ENCODE measurements at places on chromosomes 16 and 17. TPM values are rescaled to one million over a fixed set of nuclear protein-coding genes. Genes with fewer than 3 reads are reported as not detected.

Gene EPN3
- 32.8 TPM for total RNA-seq

Gene CCT6B
- total RNA-seq: 4.8 TPM

Gene KIF19
- total RNA-seq: 1.3 TPM

Gene PNMT
- 1.6 TPM for total RNA-seq

DNA sequence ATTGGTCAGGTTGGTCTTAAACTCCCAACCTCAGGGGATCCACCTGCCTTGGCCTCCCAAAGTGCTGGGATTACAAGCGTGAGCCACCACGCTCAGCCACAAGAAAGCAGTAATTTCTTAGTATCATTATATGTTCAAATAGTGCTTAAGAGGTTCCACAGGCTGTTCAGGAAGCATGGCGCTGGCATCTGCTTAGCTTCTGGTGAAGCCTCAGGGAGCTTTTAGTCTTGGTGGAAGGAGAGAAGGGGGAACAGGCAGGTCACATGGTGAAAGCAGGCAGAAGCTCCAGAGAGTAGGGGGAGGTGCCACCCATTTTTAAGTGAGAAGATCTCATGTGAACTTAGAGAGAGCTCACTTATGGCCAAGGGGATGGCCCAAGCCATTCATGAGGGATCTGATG lies 3.7 kb upstream of the SEC14L1 start:
- H3K27ac ChIP-seq: no peak overlapping the region
- DNase-seq: no peak
- H3K27me3 ChIP-seq: no peaks in the 10 kb centered on the region
- H3K36me3 ChIP-seq: no peaks in the 10 kb centered on the region

GRCh38 chr17:8885967-8886684 lies 18.7 kb upstream of the PIK3R6 start:
- H3K36me3 ChIP-seq: no peaks in the 10 kb centered on the region
- H3K4me3 ChIP-seq: no peak overlapping the region
- H3K27ac ChIP-seq: no peak overlapping the region
- H3K27me3 ChIP-seq: no peaks in the 10 kb centered on the region
- no peaks in the 10 kb centered on the region for H3K4me1 ChIP-seq
- no peak for DNase-seq

DNA sequence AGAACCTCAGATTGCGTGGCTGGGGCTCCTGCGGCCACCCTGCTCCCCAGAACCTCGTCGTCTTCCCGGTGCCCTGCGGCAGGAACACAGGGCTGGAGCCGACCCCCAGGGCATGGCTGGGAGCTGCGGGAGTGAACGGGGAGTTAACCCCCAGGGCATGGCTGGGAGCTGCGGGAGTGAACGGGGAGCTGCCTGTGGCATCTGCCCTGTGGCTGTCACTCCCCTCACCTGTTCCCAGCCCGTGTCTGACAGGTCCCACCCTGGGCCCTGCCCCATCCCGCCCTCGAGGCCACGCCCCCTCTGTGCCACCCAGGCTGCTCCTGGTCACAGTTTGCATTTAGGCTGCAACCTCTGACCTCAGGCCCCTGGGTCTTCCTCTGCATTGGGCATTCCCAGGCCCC lies 39.4 kb upstream of the ACSF3 start:
- H3K4me3 ChIP-seq: no peak overlapping the region
- peaks cover 75% of the 10 kb centered on the region for H3K27me3 ChIP-seq
- H3K4me1 ChIP-seq: no peaks in the 10 kb centered on the region
- no peak overlapping the region for H3K27ac ChIP-seq
- no peak for DNase-seq
- no peaks in the 10 kb centered on the region for H3K36me3 ChIP-seq

DNA sequence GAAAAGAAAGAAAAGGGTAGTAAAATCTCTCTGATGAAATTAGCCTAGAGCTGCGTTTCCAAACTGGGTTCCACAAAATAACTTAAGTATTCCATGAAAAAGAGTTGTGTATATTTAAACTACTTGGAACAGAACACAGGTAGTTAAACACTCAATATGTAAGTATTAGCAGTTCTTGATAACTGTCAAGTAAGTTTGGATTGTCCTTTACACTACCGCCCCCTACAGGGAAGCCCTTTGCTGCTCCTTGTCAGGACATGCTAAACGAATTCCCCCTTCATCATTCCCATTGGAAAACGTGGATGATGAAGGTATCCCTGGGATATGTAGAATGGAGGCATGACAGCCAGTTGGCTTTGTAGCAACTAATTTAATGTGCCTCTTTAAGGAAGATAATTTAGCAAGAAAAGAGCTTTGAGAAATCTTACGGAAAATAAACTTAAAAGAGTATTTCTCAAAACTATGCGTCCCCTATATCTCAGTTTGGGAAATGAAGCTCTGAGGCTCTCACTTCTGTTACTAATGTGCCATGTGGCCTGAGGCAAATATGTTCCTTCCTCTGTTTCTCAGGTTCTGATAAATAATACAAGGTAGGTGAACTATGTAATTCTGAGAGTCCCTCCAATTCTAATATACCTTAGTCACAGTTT lies 18.8 kb downstream of the NCBP3 start:
- H3K4me3 ChIP-seq: no peak overlapping the region
- no peaks in the 10 kb centered on the region for H3K4me1 ChIP-seq
- no peak for DNase-seq
- H3K27me3 ChIP-seq: no peaks in the 10 kb centered on the region
- H3K36me3 ChIP-seq: peaks cover 1% of the 10 kb centered on the region

GRCh38 chr16:17556276-17557052 lies 85.7 kb upstream of the XYLT1 start:
- no peak overlapping the region for H3K27ac ChIP-seq
- no peak overlapping the region for H3K4me3 ChIP-seq
- H3K27me3 ChIP-seq: no peaks in the 10 kb centered on the region
- no peaks in the 10 kb centered on the region for H3K4me1 ChIP-seq
- no peak for DNase-seq

GRCh38 chr17:80822700-80823410 lies 168.8 kb upstream of the CHMP6 start:
- no peak overlapping the region for H3K4me3 ChIP-seq
- peak; percentile 35 for DNase-seq
- no peaks in the 10 kb centered on the region for H3K27me3 ChIP-seq
- no peaks in the 10 kb centered on the region for H3K36me3 ChIP-seq

- no peaks in the 10 kb centered on the region for H3K4me1 ChIP-seq
- H3K27ac ChIP-seq: no peak overlapping the region
- H3K4me3 ChIP-seq: no peak overlapping the region
- no peak for DNase-seq
- H3K36me3 ChIP-seq: no peaks in the 10 kb centered on the region
- no peaks in the 10 kb centered on the region for H3K27me3 ChIP-seq
These were observed 363.9 kb downstream of the SEC14L1 start for GRCh38 chr17:77504652-77505155.

- no peak overlapping the region for H3K4me3 ChIP-seq
- H3K36me3 ChIP-seq: no peaks in the 10 kb centered on the region
- peak; percentile 85 for DNase-seq
- no peaks in the 10 kb centered on the region for H3K27me3 ChIP-seq
- H3K4me1 ChIP-seq: no peaks in the 10 kb centered on the region
These were observed 64.2 kb downstream of the GNA13 start for GRCh38 chr17:64992325-64992802.

GRCh38 chr17:30970831-30971567 lies at the start of gene RNF135:
Gene RNF135, plus strand, starts transcription at chr17:30971039. Its CDS starts 35 bp downstream, at chr17:30971074.
- peak within 1 kb of the TSS; percentile 96 for H3K27ac ChIP-seq
- no peaks in the 10 kb centered on the region for H3K36me3 ChIP-seq
- H3K4me3 ChIP-seq: peak within 1 kb of the TSS; percentile 89
- peak; percentile 81 for DNase-seq
- H3K4me1 ChIP-seq: no peaks in the 10 kb centered on the region
- H3K27me3 ChIP-seq: no peaks in the 10 kb centered on the region
